ENCODE measurements at places on chromosomes 5 and 9.

DNA sequence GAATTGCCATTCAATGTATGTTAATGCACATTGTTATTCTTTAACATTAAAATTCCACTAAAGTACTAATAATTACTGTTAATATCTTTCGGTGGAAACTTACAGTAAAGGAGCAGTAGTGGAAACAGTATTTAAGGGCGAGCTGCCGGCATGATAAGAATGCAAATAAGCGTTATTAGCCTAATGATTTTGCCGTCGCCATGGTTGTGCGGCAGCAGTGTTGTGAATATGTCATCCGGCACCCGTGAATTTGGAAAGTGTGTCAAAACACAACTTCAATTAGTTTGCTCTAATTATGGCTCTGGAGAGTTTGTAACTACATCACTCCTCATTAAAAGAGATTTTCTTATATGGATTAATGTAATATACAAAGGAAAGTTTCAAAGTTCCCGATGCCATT, 81.4 kb downstream of the MVB12B start:
- no peak for DNase-seq

DNA sequence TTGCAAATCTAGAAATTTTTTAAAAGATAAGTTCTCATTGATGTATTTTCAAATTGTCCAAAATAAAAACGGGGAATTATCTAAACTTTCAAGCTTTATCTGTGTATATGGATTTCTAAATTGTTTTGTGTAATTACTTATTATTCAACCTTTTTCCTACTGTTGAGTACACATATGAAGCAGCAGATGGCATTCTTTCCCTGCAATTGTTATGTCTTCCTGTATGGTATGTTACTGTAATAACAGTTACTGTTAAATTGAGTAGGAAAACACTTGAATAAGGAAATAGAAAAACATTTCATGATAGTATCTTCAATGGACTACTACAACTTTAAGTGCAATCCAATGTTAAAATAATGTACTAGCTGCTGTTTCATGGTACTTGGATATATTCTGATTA, 124.8 kb downstream of the RANBP17 start:
- DNase-seq: no peak

- DNase-seq: no peak
These were observed 113.8 kb upstream of the CCL21 start for GRCh38 chr9:34823778-34824177.

GRCh38 chr5:10699987-10700386, 61.0 kb downstream of the DAP start:
- no peak for DNase-seq

DNA sequence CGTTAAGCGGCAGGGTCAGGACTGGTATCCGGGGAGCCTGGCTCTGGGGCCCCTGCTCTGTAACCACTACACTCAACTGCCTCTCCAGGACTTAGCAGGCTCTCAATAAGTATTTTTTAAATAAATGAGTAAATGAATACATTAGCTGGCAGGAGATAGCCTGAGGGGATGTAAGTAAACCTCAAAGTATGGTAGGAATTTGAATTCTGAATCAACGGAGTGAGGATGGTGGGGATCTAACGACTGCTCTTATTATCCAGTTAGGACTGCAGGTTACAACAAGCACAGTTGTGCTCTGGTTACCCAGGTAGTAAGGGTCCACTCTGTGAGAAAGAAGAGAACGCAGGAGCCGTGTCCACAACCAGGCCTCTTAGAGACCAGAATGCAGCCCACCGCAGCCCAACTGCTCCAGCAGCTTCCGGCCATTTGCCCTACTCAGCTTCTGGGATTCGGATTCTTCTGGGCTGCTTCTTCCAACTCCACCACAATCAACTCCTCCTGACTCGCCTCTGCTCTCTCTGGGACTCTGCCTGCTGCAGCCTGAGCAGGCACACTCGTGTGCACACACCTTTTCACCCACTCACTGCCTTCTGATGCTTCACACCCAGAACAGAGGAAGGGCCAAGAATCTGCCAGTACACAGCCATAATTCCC, 52.6 kb downstream of the MED27 start:
- no peak for DNase-seq

DNA sequence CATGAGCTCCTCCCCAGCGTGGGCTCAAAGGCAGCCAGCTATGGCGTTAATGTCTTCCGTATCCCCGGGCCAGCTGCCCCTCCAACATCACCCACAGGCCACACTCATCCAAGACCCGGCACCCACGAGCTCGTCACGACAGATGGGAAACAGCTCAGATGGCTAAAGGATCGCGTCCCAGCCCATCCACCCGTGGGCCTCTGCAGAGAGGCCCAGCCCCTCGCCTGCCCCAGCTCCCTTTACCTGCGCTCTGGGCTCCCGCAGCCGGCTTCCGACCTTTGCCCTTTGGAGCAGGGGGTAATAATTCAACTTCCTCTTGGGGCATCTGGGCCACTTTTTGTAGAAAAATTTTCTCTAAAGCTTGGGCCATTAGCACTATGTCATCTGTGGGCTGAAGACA, 16.5 kb downstream of the BRD3 start:
- no peak for DNase-seq

DNA sequence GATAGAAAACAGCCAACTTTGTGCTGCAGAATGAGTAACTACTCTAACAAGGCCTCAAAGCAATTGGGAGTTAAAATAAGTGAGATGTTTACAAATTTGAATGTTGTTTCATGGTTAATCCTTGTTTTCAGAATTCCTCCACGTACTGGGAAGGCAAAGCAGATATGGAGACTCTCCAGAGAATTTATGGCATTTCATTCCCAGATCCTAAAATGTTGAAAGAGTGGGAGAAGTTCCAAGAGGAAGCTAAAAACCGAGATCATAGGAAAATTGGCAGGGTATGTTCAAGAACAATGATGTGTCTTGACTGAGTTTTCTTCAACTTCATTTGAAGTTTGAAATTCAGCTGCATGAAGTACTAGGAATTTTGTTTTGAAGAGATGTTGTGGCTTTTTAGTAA, 16.4 kb downstream of the TARS1 start:
- no peak for DNase-seq

DNA sequence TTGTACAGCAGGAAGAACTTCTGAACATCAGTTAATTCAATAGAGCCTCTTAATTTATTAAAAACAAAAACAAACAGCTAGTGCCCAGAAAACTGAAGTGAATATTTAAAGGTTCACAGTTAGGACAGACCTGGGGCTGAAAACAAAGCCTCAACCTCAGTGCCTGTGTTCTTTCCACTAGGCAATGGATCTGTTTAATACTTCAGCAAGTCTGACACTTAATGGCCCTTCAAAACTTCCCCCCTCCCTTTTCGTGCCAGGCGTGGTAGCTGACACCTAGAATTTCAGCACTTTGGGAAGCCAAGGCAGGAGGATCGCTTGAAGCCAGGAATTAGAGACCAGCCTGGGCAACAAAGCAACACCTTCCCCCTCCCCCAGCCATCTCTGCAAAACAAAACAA, 54.5 kb upstream of the IFNK start:
- no peak for DNase-seq

GRCh38 chr5:56761151-56761885, 54.0 kb upstream of the MAP3K1 start:
- DNase-seq: no peak

GRCh38 chr9:133677126-133678010, 41.2 kb downstream of the DBH start:
- DNase-seq: peak; percentile 25

- DNase-seq: no peak
These were observed 283.2 kb upstream of the POU5F2 start for GRCh38 chr5:94024620-94025019.

GRCh38 chr5:18311266-18311665, 677.0 kb downstream of the TAF11L14 start:
- no peak for DNase-seq

DNA sequence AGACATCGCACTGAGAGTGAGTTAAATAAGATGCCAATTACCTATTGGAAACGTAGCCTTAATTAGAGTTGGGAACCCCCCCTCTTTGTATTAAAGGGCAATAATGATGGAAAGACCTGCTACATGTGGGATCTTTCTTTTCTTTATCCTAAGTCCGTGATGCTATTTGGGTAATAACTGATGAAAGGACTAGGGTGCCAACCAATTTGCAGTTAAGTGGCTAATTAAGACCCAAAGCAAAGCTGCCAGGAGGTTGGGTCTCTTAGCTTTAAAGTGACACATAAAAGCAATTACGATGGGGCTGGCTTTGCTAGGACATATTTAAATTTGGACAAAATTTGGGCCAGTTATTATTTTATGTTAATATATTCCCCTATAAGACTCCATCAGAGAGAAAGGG, 728.8 kb downstream of the NR2F1-AS1 start:
- DNase-seq: no peak

GRCh38 chr9:108631496-108632285, 224.1 kb downstream of the ACTL7B start:
- DNase-seq: no peak

DNA sequence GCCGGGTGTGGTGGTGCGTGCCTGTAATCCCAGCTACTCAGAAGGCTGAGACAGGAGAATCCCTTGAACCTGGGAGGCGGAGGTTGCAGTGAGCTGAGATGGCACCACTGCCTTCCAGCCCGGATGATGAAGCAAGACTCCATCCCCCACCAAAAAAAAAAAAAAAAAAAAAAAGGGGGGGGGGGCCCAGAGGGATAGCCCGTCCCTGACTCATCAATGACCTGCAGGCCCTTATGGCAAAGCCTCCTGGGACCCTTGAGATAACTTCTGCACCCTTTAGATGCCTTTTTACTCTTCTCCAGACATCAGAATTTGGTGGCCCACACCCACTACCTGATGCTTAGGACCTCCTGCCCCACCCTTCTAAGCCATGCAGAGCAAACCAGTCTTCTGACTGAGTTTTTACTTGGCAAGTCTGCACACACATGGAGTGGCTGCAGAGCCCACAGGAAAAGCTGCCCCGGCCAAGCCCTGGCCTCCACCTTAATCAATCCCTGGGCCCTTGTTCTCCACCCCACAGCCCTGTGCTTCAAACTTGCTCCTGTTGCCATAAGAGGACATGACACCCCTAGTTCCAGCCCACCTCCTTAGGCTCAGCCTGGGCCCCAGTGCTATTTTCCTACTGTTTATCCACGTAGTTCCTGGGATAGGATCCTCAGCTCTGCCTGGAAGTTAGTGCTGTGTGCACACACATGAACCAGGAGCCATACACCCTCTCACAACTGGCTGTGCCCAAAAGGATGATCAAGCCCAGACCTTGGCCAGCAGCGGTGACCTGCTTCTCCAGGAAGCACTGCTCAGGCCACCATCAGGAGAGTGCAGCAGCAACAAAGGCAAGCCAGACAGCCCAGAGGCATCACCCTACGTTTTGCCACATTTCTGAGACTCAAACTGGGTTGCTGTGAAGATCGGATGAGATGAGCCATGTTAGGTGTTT, 5.1 kb downstream of the MGAT1 start:
- DNase-seq: no peak

DNA sequence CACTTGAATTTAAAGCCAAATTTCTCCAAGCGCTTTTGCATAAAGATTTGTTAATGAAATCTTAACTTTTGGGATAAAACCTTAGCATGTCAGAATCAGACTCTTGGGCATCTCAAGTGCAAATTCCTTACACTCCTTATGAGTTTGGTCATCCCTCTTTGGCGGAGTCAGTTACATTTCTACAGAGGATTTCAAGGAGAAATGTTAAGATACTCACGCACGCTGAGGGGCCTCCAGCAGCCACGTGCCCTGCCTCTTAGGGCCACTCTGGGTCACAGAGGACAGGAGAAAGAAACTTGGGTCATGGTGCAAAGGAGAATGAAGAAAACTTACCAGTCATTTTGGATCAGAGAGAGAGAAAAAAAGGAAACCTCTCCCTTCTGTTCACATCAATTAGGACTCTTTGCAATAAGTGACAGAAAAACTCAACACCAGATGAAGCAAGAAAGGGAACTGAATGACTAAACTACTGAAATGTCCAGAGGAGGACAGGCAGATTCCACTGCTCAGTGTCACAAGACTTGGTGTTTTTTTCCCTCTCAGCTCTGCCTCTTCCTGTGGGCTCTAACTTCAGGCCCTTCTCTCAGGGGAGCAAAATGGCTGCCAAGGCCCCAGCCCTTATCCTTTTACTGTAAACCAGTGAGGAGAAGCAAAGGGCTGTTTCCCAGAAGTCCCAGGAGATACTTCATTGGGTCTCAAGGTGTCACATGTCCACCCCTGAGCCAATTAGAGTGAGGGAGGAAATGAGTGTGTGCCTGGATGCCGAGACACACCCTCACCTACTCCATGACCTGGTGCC, 63.3 kb upstream of the NFIL3 start:
- no peak for DNase-seq

- no peak for DNase-seq
These were observed 119.6 kb upstream of the TAF11L2 start for GRCh38 chr5:17378346-17378997.

GRCh38 chr9:133538851-133539833, 4.6 kb downstream of the ADAMTSL2 start:
- DNase-seq: no peak

GRCh38 chr9:98962181-98962560, 18.5 kb downstream of the COL15A1 start:
- DNase-seq: no peak
